NCI-H2081 (cell line): ENCODE measurements at places on chromosomes 16 and 17.

DNA sequence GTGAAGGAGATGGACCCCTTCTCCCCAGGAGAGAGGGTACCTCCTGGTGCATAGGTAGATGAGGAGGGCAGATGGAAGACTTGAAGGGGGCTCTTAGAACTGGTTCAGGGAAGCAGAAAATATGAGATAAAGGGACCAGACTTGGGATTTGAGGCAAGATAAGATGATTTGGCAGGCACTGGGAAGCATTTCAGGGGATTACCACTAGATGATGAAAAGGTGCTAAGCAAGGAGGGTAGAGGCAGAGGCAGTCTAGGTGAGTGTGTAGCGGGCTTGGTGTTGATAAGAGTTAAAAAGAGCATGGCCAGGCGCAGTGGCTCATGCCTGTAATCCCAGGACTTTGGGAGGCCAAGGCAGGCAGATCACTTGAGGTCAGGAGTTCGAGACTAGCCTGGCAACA lies 14.4 kb downstream of the SLC9A5 start:
- DNase-seq, result no peak

DNA sequence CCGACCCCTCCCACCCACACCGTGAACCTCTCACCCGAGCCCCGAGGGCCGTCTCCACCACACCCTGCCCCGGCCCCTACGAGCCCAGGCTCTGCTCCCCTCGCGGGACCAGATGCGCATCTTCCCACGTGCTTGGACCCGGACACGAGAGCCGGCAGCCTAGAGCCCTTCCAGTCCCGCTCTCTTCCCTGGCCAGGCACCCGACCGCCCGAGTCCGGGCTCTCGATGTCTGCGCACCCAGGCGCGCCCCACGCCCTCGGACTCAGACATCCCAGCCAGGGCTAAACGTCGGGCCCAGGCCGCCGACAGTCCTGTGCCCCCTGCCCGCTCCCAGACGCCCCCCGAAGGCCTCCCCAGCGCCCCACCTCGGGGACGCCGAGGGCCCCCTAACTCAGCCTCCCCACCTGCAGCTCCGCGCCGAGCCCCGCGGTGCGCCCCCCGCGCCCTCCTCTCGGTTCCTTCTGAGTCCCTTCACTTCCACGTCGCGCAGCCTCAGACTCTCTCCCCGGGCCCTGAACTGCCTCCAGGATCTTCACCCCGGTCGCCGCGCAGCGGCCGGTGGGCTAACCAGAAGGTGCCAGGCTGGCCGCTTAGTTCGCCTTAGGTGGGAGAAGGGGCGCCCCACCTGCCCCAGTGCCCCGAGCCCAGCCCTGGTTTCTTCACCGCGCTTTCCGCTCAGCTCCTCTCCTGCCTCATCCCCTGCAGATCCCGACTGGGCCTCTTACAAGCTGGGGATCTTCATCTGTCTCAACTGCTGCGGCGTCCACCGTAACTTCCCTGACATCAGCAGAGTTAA lies 688 bp downstream of the ADAP2 start:
- no peak for DNase-seq

DNA sequence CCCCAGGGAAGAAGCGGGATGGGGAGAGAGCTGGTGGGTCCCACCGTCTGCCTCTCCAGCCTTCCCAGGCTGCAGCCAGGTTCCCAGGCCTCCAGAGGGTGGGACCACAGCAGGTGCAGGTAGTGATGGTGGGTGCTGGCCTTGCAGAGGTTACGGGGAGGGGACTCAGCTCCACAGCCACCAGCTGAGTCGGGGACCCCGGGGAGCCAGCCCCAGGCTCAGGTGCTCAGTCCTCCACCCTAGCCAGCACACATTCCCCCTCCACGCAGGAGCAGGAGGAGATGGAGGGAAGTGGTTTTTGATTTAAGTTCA lies 5.0 kb downstream of the TP53I13 start:
- DNase-seq, result no peak

DNA sequence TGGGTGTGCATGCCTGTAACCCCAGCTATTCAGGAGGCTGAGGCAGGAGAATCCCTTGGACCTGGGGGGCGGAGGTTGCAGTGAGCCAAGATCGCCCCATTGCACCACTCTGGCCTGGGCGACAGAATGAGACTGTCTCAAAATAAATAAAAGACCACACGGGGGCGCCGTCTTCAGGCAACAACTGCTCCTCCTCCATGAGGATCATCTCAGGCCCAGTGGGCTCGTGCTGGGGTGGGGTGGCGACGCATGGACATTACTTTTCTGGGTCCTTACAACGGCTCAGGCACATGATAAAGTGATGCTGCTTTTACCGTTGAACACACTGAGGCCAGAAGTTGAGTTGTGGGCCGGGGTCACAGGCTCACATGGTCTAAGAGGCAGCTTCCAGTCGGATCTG lies 56.2 kb downstream of the PRMT7 start:
- peak; percentile 4 for DNase-seq

DNA sequence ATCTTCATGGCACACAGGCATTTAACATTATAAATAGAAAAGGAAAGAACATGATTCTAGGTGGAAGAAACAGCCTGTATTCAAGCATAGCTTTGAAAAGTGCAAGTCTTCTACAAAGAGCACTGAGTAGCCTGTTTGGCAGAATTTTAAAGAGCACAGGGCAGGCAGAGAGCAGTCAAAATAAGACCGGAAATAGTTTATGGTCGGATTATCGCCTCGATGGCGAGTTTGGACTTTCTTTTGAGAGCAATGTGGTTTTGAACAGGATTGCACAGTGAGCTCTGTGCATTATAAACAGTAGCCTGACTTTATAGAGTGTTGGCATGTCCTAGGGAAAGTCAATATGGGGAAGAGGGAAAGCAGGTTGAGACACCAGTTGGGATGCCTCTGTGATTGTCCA lies 6.2 kb upstream of the TMEM100 start:
- DNase-seq, result no peak

GRCh38 chr16:26491101-26491670 lies 575.5 kb upstream of the C16orf82 start:
- DNase-seq, result no peak

GRCh38 chr17:78654325-78654724 lies 77.1 kb upstream of the DNAH17 start:
- no peak for DNase-seq

- DNase-seq, result no peak
Observed at GRCh38 chr17:385178-385835, 32.7 kb upstream of the RPH3AL start.

DNA sequence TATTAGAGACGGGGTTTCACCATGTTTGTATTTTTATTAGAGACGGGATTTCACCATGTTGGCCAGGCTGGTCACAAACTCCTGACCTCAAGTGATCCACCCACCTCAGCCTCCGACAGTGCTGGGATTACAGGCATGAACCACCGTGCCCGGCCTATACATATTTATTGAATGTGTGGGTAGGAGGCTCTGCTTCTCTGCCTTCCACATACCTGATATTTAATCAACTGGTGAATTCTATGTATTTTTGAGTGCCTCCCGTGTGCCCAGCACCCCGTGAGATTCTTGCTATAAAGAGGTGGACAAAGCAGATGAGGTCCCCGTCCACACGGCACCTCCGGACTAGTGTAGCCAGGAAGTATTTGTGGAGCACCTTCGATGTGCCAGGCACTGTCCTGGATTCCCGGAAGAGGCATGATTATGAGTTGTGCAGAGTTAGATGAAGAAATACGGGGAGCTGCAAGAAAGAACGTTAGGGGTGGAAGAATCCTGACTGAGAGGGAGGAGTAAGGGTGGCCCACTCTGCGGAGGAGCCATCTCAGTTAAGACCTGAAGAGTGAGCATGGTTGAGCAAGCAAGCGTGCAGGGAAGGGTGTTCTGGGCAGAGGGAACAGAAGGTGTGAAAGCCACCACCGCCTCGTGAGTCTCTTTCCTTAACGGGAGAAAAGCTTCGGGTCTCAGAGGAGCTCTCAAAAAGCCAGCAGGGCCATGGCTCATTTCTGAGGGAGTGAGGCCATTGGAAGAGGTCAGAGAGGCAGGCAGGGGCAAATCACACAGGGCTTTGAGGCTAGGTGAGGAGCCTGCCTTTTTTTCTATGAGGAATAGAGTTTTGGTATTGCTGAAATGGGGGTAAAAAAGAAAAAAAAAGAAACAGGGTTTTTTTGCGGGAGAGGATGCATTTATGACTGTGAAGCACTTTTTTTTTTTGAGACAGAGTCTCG lies 21.2 kb downstream of the CRISPLD2 start:
- DNase-seq, result no peak
